ENCODE measurements at places on chromosomes 13 and 19.

DNA sequence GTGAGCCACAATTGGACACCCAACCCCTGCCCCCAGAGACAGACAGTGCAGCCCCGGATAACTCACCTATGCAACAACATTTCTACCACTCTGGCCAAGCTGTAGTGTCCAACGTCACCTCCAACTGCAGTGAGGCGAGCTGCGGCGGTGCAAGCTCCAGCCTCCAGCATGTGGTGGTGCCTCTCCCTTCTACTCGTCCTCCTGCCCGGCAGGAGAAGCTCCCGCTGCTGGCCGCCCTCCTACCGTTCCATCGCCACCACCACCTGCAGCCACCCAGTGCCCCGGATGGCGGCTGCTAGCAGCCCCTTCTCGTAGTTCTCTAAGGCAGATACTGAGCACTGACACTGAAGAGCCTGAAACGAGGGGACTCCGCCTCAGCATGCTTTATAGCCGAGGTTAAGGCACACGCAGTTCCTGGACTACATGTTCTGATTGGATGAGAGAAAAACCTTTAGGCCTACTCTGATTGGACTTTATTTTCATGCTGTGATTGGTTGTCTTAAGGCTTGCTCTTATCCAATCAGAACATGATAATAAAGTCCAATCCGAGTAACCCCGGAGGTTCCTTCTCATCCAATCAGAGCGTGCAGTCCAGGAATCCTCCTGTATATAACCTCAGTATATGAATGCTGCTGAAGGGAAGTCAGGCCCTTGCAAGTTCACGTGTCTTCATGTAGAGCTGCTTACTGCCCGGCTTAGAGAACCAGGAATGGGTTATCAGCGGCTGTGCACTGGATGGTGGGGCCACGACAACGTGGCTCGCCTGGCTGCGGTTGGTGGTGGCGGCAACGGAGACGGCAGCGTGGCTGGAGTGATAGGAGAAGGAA is 63.5 kb downstream of the TUBA3C start:
- no peak for DNase-seq

- DNase-seq = no peak
Measured at GRCh38 chr13:87851410-87851809, 180.2 kb downstream of the SLITRK5 start.

DNA sequence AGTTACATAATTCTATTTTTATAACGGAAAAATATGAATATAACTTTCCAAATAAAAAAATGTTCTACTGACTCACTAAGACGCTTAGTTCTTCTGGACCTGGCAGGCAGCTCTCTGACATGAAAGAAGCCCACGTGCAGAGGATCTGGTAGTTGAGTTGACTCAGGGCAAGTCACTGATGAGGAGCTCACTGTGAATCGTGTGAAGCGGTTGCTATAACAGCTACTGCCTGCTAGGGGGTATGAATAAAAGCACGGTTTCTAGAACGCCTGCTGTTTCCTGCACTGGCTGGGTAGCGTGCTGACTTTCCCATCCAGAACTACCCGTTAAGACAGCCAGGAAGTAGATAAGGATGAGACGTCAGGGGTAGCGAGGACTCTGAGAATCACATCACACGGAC is 54.7 kb upstream of the WASF3 start:
- DNase-seq = no peak

- no peak for DNase-seq
Measured at GRCh38 chr13:110817143-110817542, 97.7 kb downstream of the ANKRD10 start.

DNA sequence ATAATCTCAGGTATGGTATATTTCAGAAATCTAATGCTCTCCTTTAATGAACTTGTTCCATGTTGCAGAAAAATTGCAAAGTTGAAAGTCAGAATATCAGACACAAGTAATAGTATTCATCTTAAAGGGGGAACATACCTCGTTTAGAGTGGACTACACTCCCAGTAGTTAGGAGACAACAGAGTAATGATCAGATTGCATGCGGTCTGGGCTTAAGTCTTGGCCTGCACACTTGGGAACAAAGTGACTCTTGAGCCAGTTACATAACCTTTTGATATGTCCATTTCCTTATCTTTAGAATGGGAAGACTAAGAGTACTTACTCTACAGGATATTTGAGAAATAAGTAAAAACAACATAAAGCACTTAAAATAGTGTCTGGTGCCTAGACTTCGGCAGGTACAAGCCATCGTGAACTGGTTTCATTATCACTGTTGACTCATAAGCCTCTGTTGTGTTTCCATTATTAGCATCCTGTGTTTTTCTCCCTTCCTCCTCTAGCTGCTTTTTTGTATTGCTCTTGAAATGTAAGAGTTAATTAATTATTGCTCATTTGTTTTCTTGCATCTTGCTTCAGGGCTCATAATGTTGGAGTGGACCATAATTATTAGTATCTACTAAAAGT is 53.0 kb downstream of the DPY19L3 start:
- no peak for DNase-seq

DNA sequence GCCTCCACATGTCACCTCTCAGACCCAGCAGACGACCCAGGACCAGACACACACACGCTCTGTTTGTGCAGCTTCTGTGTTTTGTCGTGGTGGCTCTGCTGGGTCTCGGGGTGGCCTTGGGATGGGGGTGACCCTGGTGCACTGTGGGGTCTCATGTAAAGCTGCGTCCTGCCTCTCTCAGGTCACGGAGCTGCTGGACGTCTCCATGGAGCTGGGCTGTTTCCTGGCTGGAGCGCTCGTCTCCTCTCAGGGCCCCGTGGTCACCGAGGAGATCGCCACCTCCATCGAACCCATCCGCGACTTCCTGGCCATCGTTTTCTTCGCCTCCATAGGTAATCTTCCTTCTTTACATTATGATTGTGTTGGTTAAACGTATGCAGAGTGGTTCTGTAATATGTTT is 45.4 kb upstream of the TFDP1 start:
- DNase-seq = no peak

DNA sequence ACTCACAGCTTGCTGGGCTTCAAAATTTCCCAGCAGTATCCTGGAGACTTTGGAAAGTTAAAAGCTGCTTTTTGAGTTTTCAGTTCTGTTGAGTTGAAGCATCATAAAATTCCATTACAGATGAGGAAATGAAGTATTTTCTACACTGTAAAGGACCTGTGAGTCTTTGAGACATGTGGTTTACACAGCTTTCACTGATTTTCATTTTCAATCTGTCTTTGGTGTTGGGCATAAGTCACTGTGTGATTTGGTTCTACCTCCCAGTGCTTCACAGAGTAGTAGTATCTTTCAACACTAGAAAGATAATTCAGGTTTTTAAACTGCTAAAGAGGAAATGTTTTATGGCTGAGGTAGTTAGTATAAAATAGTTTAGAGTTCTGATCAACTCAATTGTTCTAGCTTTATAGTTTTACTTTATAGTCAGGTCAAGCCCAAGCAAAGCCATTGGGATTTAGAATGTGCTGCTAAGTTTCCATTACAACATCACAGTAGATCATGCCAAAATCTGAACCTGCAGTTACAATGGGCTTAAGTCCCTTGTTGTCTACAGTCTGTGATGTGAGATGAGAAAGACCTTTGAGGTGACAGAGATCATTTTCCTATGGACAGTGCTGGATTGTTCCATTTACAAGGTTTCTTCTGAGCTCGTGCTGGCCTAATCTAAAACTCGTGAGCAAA is 161.6 kb downstream of the FLT1 start:
- no peak for DNase-seq

DNA sequence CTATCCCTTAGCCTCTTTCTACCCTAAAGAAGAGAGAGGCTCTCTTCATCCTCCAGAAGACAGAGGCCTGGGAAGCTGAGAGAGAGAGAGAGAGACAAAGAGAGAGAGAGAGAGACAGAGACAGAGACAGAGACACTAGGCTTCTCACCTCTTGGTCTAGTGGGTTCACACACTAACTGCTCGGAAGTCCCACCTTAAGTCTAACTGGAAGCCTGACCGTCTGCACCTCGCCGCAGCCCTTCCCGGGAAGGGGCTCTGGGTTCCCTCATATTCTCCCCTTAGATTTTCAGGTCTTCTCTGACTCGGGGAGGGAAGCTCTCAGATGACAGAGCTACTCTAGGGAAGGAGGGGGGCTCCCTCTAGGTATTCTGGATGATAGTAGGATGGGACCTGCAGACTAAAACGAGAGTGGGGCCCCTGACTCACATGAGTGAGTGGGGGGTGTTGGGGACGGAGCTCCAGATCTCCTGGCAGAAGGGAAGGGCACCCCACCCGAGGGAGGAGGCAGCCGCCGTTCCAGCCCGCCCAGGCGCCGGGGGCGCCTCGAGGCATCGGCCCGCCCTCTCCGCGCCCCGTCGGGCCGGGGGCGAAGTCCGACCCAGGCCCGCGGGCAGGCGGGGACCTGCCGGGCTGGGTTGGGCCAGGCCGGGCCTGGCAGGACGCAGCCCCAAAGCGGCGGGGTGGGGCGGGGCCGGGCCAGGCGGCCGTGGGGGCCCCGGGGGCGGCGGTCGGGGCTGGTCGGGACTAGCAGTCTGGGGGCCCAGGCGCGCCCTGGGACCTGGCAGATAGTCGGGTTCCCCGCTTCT is 2.0 kb upstream of the JUNB start:
- no peak for DNase-seq

DNA sequence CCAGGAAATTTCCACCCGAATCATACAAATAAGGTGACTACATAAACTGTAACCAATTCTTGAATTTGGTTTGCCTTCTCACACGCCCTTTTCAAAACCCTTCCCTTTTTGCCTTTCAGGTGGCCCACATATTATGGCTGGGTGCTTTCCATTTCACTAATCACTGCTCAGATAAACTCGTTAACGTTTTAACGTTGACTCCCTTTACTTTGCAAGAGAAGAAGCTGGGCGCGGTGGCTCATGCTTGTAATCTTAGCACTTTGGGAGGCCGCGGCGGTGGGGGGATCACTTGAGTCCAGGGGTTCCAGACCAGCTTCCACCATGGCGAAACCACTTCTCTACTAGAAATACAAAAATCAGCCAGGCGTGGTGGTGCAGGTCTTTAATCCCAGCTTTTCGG is 19.8 kb upstream of the ZNF91 start:
- no peak for DNase-seq

DNA sequence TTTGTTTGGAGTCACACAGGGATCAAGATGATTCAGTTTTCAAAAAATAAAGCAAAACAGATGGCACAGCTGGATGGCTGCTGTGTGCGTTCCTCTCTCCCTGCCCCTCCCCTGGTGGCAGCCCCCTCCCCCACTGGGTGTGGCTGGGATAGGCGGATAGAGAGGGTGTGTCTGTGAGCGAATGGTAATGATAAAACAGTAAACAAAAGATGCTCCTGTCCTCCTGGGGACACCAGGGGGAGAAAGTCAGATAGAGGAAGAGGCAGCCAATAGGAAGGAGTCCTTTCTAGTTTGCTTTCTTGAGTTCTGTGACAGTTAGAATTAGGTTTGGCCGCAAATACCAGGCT is 6.5 kb downstream of the TMEM255B start:
- no peak for DNase-seq

DNA sequence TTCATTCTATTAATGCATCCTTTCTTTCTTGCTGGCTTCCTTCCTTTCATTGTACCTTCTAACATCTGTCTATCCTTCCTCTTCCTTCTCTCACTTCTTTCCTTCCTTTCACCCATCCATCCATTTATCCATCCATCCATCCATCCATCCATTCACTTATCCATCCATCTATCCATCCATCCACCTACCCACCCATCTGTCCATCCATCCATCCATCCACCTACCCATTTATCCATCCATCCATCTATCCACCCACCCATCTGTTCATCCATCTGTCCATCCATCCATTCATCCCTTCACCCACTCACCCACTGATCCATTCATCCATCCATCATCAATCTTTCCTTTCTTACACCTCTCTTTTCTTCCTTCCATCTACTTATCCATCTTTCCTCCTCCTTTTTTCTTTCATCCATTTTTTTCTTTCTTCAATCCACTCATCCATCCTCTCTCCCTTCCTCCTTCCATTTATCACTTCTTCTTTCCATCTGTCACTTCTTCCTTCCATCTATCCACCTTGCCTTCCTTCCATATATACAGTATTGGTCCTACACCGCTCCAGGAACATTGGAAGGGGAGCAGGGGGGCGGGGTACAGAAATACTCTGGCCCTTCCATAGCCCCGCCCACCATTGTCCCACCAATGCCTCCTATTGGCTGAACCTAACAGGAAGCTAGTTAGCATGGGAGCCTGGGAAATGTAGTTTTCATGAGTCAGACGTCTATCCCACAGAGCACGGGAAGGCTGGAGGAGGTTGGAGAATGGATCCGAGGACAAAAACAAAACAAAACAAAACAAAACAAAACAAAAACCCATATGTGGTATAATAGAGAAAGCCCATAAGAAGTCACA is 45.9 kb downstream of the MBD3L1 start:
- no peak for DNase-seq

GRCh38 chr13:23449398-23450162 is 16.1 kb upstream of the SACS start:
- DNase-seq = no peak

DNA sequence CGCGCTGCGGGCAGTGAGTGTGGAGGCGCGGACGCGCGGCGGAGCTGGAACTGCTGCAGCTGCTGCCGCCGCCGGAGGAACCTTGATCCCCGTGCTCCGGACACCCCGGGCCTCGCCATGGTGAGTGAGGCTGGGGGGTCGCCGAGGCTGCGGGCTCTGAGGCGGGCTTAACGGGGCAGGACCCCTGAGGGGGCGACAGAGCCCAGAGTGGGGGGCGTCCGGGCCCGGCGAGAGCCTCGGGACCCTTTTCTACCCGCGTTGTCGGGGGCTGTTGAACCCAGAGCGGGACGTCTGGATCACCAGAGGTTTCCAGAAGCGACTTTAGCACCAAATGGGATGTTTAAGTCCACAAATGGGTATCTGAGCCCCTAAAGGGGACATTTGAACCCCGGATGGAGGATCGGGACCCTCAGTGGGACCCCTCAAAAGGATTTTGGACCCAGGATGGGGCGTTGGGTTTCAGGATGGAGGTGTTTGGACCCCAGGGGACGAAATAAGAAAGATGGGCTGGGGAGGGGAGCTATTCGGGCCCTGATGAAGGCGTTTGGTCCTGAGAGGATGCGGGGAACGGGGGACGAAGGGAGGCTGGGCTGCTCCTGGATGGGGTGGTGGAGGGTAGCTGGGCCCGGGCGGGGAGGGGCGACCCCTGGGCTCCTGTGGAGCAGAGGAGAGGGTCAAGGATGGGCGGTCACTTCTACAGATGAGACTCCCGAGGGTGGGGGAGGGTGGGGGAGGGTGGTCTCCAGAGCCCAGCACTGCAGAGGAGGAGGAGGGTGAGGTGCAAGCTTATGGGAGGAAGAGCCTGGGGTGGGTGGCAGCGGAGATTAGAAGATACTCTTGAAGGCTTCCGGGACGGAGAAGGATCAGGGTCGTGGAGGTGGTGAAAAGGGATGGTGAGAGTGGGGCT is at the start of gene CALM3:
Gene CALM3, plus strand, starts transcription at position 13 of the 907 bp plus-strand sequence. Its CDS starts 105 bp downstream, at position 118.
- no peak for DNase-seq

GRCh38 chr13:110950356-110950755 is 35.5 kb upstream of the ANKRD10 start:
- no peak for DNase-seq
